ENCODE measurements at places on chromosomes 16 and 17.

GRCh38 chr17:55567240-55568214 is 56.3 kb upstream of the SMIM36 start:
- DNase-seq, result no peak

- peak; percentile 39 for DNase-seq
Observed at GRCh38 chr16:610513-611381, 20.0 kb upstream of the WFIKKN1 start.

DNA sequence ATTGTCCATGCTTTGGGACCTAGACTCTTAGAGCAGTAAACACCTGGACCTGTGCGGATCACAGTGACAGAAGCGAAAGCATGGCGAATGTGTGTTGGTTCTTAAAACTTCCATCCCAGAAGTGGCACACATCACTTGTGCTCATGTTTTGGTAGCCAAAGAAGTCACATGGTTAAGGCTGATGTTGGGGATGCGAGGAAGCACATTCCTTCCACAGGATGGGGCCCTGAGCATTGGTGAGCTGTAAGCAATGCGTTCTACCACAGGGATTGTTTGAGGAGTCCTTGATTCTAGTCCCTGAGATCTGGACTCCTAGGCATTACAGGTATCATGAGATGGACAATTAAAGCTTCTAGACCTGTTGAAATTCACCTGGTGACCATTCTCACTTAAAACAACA is 375.9 kb downstream of the UTP18 start:
- DNase-seq, result no peak

DNA sequence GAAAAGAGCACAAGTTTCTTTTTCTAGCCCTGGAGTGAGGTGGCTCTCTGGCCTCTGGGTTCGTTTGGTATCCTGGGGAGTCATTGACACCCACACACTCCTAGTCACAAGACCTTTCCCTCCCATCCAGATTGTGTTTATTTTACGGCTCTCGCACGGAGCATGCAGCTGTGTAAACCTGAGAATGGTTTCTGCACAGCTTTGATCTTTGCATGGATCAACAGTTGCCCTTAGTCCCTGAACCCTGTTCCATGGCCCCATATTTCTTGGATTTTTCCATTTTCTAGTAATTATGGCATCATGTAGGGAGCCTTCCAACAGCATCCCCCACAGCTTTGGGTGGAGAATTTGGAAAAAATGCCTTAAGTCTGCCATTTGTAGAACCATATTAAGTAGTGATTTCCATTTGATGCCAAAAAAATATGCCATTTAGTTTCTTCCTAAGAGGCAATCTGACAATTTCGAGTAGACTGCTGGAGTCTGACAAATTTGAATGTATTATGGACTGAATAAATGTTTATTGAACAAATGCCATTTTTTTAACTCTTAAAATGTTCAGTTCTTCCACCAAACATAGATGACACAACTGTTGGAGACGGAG is 197.7 kb downstream of the WWOX start:
- DNase-seq, result no peak

GRCh38 chr17:19744922-19745757 is 3.0 kb downstream of the ALDH3A1 start:
- peak; percentile 82 for DNase-seq

DNA sequence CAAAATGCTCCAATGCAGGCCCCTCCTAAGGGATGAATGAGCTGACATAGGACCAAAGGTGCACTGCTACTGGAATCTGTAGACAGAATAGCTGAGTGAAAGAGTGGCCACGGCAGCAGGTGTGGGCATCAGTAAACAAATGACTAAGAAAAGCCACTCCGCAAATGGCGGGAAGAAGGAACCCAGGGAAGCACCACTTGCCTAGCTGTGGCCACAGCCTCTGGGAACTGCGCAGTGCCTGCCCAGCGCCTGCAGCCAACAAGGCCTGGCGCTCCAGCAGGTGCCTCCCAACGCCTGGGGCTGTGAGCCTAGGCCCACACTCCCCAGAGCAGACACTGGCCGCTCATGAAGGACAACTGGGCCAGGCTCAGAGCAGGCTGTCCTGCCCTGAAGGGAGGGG is 11.8 kb downstream of the PEMT start:
- no peak for DNase-seq

GRCh38 chr17:61662186-61662585 is 71.2 kb upstream of the NACA2 start:
- no peak for DNase-seq

- DNase-seq, result no peak
Observed at GRCh38 chr16:24540602-24541210, 1.3 kb downstream of the RBBP6 start.

DNA sequence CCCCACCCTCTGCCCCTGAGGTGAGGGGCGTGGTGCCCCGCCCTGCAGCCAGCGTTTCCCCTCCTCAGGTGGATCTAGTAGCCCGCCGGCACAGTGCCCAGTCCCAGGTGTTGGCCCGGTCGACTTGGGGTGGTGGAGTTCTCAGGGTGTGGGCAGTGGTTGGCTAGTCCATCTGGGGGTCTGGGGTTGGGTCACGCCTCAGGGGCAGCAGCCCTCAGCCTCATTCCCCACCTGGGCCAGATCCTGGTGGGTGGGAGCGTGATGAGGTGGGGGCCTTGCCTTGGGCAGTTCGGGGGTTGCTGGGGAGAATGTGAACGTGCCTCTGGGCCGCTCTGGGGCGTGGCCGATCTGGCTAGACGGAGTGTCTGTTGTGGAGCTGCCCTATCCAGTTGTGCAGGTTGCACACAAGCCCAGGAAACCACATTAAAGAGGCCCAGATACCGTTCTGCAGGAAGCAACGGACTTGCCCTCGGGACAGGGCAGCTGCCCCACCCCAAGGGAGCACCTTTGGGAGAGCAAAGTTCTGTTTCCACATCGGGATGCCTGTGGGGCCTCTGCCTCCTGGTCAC is 32.0 kb downstream of the GSE1 start:
- DNase-seq, result no peak

DNA sequence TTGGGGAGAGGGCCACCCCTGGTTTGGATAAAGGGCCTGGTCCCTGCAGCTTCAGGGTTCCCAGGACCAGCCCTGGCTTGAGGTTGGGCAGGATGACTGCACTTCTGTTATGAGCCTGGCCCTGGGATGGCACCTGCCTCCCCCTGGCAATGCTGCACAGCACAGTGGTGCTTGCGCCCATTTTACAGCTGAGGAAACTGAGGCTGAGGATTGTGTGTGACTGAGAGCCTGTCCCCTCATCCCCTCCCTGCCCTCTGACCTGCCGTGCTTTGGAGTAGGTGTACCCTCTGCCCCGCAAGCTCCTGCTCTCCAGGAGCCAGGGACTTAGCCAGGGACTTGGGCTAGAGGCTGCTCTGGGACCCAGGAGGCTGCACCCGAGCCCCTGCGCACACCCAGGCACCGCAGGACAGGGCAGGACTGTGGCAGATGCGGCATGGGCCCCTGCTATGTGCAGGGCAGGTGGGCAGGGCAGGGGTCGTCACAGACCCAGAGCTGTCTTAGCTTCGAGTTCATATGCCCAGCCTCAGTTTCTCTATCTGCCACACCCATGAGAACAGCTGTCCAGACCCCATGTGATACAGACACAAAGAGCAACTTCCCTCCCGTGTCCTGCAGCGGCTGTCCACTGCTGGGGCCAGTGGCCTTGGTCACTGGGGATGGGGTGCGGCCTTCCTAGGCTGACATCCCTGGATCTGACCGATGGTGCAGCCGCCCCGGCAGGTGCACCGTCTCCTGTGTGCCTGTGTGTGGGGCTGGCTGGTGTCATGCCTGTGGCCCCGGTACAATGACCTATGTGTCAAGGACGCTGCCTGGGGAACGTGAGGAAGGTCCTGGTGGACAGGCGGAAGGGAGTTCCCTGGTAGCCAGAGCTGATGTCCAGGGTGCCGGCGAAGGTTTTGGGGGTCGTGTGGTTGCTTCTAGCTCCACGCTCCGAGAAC is 36.6 kb downstream of the BAHCC1 start:
- no peak for DNase-seq

DNA sequence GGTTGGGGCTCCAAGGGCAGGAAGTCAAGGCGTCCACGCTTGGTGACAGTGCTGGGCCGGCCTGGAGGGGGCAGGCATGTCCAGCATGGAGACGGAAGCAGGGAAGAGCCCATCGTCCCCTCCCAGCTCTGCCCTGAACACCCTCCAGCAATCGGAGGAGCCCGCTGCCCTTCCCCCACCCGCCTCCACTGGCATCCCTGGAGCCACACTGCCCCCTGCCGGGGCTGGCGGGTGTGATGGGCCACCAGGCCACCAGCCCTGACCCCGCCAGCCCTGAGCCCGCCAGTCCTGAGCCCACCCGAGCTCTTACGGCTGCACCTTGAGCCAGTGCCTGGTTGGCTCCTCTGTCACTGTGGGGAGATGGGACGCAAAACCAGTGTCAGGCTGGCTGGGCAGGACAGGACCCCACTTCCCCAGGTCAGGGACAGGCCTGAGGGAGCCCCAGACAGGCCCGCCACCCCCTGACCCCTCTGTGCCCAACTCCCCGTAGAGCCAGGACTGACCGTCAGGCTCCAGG is 4.1 kb upstream of the CDH15 start:
- peak; percentile 73 for DNase-seq

- no peak for DNase-seq
Observed at GRCh38 chr16:72811876-72812275, 236.1 kb downstream of the ZFHX3 start.

DNA sequence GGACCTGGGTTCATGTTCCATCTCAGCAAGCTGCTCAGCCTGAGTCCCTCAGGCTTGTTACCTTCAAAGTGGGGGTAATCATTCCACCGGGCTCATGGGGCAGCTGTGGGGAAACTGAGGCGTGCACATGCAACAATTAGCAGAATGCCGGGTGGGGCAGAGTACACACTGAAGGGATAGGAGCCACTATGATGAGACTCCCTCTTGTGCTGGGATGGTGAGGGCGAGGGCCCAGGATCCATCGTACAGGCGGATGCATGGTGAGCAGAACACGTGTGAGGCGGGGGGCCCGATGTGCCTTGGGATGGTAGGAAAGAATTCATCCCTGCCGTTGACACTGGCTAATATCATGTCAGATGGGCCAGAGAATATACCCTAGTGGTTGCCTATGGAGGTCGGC is 25.5 kb upstream of the MAP3K14 start:
- no peak for DNase-seq

All from stimulated activated CD8-positive, alpha-beta memory T cell treated with anti-CD3 and anti-CD28 coated beads, Interleukin-7, amount 100 ng/mL, for 48 hours (primary cell).